Stimulated activated CD8-positive, alpha-beta memory T cell treated with anti-CD3 and anti-CD28 coated beads, Interleukin-2, amount 100 ng/mL, for 1 hour (primary cell): ENCODE measurements at places on chromosomes 5 and 9.

DNA sequence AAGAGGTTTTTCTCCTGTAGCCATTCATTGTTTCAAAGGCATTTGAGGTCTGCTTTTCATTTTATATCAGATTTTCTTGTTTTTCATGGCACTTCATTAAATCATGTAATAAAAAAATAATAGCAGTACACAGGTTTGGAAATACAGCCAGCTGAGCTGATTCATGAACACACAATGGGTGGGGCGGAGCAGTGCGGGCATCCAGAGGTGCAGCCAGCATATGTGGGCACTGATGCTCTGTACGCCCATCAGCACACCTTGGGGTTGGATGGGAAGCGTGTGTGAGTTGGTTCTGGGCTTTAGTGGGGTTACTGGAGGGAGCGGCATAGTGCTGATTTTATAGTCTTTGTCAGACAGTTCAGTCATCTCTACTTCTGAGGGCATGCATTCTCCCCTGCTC lies 54.2 kb upstream of the IRX4 start:
- DNase-seq, result no peak

- no peak for DNase-seq
Measured at GRCh38 chr5:123720955-123721354, 209.0 kb downstream of the CSNK1G3 start.

GRCh38 chr5:170361616-170362015 lies 27.6 kb downstream of the KCNMB1 start:
- no peak for DNase-seq

- DNase-seq, result no peak
Measured at GRCh38 chr9:4620881-4621555, 41.1 kb upstream of the PLPP6 start.

- DNase-seq, result no peak
Measured at GRCh38 chr5:626850-627249, 14.7 kb downstream of the CEP72 start.
